Right forelimb (tissue), 1 donor: ENCODE measurements at places on chromosomes 12 and 14.

- no peak for DNase-seq
Observed at GRCh38 chr12:106753526-106753925, 21.0 kb upstream of the RIC8B start.

GRCh38 chr12:124768452-124769162 is 95.1 kb downstream of the SCARB1 start:
- DNase-seq: no peak

DNA sequence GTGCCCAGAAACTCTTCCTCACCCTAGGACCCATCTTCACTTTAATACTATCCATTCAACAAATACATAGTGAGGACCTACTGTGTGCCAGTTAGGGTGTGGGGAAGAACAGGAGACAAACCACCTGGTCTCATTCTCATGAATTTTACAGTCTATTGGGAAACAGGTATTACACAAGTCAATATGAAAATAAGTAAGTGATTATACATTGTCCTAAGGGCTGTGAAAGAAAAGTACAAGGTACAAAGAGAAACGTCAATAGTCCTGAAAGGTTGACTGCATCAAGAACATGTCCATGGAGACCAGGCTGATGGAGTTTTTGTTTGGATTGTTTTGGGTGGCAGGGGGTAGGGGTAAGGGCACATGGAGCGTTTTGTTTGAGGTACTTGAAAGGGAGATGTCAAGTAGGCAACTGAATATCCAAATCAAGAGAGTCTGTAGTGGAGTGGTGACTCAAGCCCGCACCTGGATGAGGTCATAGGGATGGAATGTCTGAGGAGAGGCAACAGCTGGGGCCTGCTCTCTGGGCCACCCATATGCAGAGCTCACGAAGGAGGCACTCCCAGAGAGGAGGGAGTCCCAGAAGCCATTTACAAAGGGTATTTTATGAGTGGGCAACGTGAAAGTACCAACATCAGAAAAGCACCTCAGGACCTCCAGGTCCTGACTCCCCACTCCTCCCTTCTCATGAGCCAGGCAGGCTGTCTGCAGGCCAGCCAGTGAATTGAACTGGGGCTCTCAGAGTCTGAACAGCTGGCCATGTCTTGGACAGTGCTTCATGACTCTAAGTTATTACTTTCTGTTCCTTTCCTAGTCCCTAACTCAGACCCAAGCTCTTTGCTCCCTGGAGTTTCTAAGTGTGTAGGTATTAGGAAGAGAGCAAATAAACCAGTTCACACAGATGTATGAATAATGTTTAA is 272.0 kb downstream of the ZFP36L1 start:
- no peak for DNase-seq

DNA sequence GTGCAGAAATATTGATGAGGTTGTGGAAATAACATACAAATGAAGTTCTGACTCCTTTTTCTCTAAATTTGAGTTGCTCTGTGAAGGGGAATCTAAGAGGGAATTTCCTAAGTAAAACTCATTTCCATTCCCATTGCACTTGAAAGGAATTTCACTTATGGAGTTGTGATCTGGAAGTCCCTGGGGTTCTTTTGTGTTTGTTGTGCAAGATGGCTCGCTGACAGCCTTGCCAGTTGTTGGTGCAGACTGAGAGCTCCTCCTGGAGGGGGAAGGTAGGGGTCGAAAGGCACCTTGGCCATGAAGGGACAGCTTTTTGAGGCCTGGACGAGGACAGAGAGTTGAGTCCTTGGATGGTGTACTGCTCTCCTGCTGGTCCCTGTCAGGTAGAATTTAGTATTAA is 72.0 kb downstream of the C12orf56 start:
- no peak for DNase-seq

- DNase-seq: no peak
Observed at GRCh38 chr14:94770251-94770749, 387 bp upstream of the GSC start.

DNA sequence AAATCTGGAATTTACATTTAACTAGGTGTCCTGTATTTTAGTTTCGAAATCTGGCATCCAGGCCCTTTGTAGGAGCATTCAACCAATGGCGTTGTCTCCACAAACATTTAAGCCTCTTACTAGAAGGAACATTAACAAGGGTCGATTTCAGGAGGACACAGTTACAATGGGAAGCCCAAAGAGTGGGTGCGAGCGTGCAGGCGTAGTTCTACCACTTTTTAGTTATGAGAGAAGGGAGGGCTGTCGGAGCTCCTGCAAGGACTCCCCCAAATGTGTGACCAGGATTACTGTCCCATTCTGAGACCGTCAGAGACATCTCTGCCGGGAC is 365 bp upstream of the ABHD4 start:
- no peak for DNase-seq

DNA sequence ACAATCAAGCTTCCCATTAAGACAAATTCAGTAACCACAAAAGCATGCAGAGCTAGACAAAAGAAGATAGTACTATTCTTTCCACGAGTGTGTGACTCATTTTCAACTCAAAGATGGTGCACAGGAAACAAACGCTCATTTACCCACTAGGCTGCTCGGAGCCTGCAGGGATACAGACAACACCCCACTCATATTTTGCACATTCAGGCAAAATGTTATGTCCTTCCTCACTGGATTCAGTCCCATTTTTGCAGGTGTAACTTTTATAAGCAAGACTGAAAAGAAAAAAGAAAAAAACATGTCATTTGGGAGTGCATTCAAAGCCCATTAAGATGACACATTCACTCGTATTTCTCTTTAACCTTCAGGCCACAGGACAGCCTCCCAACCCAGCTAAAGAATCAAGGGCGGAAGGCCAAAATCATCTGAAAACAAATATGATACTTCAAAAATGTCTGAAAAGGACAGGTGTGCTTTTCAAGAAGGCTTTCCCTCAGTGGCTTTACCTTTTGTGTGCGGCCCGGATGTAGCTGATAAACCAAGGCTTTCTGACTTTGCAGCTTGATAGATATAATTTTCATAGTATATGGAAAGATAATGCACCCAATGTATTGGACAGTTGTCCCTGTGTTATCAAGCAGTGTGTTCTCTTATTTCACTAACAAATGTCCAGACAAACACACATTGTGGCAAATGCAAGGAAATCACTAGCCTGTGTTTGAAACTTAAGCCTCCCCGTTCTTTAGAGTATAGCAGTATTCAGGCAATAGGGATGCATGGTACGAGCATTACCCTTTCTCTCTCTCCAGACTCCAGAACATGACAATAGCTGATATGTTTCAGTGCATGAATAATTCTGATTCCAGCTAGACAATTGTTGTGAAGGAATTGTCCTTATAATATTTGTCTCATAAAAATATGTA is 147.8 kb upstream of the KRR1 start:
- DNase-seq: no peak

DNA sequence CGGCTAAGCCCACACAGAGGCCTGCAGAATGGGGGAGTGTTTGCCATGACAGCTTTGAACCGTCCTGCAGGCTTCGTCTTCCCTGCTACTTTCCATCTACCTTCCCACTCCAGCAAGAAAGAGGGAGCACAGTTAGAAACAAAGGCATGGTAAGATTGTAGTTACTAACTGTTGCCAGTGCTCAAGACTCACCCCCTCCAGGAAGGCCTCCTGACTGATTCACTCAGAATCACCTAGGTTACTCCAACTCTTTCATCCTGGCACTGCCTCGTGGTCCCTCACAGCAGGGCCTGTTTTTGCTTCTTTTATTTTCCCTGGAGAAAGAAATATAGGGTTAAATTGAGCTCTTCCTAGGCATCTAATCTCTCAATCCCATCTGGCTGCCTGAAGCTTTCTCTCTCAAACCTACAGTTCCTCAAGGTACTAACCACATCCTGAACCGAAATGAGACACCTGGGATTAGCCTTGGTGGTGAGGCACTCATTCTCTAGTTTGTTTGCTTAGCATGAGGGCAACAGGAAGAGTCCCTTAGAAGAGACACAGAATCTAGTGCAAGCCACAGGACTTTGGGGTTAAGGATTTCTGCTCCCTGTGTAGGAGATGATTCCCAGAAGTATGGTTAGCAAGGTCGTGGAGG is 7.8 kb downstream of the GALNT6 start:
- no peak for DNase-seq

GRCh38 chr14:48546996-48547395 is 871.6 kb upstream of the MDGA2 start:
- DNase-seq: no peak

DNA sequence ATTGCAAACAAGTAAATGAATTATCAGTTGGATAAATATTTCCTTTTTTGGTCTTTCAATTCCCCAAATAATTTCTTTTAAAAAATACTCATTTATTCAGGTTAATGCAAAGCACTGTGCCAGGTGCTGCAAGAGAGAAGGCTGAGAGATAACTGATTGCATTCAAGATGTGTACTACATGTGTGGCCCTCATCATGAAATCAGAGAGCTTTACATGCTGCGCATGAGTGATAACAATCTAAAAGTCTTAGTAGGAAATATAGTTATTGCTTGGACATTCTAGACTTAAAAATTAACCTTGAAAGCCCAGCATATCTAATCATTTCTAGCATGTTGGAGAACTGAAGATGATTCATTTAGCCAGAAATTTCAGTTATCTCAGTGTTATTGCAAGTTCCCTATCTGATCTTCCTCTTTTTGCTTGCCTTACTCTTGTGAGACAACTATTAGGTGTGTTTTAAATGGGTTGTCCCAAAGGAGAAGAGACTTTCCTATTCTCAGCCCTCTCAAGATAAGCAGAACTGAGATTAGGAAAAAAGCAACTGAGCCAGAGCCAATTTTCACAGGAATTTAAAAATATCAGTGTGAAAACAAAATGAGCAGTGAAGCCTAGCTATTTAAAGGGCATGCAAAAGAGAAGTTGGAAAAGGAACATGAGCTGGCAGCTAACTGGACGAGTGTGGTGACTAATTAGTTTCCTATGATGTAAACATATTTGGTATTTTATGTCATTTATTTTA is 60.9 kb downstream of the PLEKHA5 start:
- DNase-seq: no peak

DNA sequence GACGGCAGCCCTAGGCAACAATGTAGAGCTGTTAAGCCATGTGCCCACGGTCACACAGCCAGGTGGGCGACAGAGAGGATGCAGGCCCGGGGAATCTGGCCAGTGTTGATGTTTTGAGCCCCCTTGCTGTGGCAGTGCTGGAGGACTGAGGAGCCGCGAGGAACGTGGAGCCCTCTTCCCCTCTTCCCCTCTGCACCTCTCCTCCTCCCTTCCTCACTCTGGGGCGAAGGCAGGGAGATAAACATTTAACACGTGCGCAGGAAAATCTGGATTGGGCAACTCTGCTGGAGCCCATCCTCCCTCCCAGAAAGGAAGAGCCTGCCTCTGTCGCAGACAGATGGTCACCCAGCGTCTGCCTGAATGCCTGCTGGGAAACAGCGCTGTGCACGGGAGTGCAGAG is 376.8 kb downstream of the FUT8 start:
- DNase-seq: no peak

DNA sequence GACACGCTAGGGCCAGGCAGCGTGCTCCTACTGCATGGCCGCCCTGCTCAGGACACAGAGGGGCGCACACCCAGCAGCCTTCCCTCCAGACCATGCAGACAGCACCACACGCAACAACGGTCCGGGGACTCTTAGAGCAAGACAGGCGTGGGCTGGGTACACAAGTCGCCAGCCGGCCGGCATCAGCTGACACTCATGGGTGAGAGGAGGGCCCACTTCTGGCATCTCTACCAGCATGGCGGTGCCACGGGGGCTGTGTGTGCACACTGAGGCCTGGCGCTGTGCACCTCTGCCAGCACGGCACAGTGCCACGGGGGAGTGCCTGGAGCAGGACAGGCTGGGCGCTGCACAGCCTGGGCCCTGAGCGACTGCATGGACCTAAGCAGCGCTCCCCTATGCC is 6.7 kb upstream of the BTBD6 start:
- DNase-seq: no peak

GRCh38 chr14:93023802-93024434 is 91.8 kb downstream of the ITPK1 start:
- DNase-seq: no peak

DNA sequence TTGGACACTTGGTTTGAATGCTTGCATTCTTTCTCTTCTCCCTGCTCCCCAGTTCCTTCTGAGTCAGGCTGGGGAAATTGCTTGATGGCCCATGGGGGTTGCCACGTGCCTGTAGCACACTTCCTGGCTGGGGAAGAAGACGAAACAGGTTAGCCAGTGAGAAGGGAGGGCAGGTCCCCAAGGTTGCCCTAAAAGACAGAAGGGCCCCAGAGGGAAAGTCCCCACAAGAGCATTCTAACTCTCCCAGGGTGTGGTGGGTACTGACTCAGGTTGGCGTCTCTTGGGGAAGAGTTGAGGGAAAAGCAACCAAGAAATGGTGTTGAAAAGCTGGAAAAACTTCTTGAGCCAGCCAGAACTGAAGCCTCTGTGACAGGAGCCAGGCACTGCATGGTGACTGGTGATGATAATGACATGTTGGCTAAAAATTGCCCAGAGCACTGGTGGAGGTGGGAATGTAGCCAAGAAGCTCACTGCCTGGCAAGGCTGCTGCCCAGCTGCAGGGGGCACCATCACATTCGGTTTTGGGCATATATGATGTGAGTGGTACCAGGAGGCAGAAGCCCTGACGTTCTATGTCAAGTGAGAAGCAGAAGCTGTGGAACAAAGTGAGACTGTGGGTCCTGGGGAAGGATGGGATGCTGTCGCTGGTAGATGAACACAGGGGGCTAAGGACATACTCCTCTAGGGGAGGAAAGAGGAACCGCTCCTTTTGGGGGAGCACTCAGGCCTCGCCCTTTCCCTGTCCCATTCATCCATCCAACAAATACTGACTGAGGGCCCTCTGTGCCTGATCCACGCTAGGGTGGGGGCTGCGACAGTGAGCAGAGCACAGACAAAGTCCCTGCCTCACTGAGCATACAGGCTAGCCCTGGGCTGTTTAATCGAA is 8.1 kb upstream of the RABGGTA start:
- no peak for DNase-seq

- DNase-seq: no peak
Observed at GRCh38 chr12:127509066-127509778, 757.7 kb upstream of the TMEM132C start.

GRCh38 chr12:118513611-118514010 is 137.3 kb downstream of the SUDS3 start:
- no peak for DNase-seq

DNA sequence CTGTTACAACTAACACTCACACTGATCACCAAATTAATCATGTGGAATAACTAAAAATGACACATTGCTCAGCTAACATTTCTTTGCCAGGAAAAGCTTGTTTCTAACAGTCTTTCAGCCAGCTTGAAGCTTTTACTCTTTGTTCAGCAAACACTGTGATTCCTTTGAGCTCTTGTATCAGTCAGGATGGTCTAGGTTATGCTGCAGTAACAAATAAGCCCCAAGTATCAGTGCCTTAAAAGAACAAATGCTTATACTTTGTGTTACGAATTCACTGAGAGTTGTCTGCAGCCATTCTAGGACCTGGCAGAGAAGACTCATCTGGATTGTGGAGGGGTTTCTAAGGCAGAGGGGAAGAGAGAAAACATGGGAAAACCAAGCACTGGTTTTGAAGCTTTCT is 47.6 kb upstream of the PIWIL1 start:
- DNase-seq: no peak

DNA sequence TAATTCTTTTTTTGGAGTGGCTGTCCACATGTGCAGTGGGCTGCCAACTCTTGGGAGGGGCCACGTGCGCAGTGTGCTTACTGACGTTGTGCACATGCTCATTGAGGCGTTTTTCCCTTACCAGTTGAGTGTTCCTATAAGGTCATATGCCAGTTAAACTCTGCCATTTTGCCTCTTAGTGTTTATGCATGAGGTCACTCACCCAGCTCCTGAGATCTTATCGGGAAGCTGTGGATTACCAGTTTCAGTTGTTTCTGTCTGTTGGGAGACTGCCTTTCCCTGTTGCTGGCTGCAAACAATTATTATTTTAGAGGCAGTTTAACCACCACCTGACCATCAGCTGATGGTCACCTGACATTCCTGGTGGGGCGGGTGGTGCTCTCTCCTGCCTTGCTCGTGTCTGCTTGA is 16.1 kb upstream of the KIF21A start:
- no peak for DNase-seq

GRCh38 chr12:52686063-52686462 is 5.9 kb upstream of the KRT1 start:
- peak; percentile 28 for DNase-seq
